Muscle of back (tissue), 13 donors: ENCODE measurements at places on chromosomes 7 and 10. TPM values are rescaled to one million over a fixed set of nuclear protein-coding genes. Genes with fewer than 3 reads are reported as not detected.

The NKX2-3 gene
- polyA plus RNA-seq: 0.15 TPM

The COL28A1 gene
- 0.77 TPM for polyA plus RNA-seq

The AKR1C4 gene
- not detected for polyA plus RNA-seq

The CTAGE8 gene
- not detected for polyA plus RNA-seq

The MYH16 gene
- polyA plus RNA-seq: not detected

The LRRN3 gene
- polyA plus RNA-seq: 10.5 TPM

The AGMO gene
- 0.32 TPM for polyA plus RNA-seq

The CNNM1 gene
- polyA plus RNA-seq: not detected

The OPN4 gene
- 2.0 TPM for polyA plus RNA-seq

The ZNF853 gene
- polyA plus RNA-seq: 13.3 TPM

The GHRHR gene
- 1.4 TPM for polyA plus RNA-seq

The ZNF746 gene
- 8.6 TPM for polyA plus RNA-seq

The CAV2 gene
- 58.0 TPM for polyA plus RNA-seq

The PAPOLB gene
- 0.04 TPM for polyA plus RNA-seq

- peak; percentile 49 for DNase-seq
These were observed 115.5 kb upstream of the GNAI1 start for GRCh38 chr7:80018941-80019808.

DNA sequence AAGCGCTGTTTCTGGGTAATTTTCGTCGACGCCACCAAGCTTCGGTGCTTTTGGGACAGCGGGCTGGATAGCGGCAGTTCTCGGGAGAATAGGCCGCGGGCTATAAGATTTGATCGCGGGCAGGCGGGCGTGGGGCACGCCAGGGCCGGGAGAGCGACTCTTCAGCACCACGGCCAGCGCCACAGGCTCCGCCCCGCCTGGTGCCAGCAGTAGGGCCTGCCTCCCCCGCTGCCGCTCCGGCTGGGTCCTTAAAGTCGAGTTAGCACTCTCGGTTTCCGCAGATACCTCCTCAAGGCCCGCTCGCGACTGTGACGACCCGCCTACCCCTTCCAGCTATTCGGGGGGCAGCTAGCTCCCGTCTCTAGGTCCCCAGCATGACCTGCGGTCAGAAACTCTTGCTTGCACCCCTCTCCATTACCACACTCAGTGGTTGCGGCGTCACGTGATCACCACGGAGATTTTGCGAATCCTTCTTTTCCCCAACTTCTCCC lies 9.4 kb downstream of the NXPH1 start:
- peak; percentile 86 for DNase-seq

GRCh38 chr7:100370303-100370702 lies 3.0 kb upstream of the PILRA start:
- no peak for DNase-seq

DNA sequence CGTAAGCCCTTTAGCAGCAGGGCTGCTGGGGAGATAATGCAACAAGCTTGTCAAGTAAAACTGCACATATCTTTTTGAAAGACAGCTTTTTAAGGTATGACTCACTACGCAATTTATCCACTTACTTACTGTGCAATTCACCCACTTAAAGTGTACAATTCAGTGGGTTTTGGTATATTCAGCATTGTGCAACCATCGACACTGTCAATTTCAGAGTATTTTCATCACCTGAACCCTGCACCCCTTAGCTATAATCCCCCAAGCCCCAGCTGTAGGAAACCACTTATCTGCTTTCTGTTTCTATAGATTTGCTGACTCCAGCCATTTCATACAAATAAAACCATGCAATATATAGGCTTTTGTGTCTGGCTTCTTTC lies 168.0 kb downstream of the PTPN20 start:
- no peak for DNase-seq

DNA sequence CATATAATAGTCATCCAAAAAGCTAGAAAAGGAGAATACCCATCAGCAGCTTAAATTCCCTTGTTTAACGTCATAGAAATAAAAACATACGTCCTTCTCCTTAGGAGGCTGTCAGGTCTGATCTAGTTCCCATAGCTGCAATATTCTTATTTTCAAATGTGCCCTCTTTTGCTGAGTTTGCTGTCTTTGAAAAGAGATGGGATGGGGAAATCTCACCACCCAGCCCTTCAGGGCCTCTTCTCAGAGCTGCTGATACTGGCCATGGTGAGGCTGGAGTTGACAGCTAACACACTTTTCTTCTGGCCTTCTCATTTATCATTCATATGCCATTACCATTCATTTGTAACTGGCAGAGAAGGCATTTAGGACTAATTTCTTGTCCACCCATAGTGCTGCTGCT lies 5.1 kb upstream of the PCGF5 start:
- DNase-seq: no peak

DNA sequence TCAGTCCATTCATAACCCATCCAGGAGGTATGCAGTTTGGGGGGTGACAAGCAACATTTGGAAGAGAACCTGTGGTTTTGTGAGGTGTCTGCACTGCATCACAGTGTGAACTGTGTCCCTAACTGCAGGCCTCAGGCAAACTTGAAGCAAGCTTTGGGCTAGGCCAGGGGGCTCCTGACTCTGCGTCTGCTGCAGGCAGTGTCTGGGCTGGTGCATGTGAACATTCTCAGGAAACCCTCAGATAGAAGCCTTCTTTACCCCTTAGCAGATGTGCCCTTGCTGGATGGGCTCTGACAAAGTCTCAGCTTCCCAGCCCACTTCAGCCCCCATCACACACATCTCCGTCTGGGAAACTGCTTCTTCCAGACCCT lies 61.0 kb downstream of the VIPR2 start:
- DNase-seq: no peak

DNA sequence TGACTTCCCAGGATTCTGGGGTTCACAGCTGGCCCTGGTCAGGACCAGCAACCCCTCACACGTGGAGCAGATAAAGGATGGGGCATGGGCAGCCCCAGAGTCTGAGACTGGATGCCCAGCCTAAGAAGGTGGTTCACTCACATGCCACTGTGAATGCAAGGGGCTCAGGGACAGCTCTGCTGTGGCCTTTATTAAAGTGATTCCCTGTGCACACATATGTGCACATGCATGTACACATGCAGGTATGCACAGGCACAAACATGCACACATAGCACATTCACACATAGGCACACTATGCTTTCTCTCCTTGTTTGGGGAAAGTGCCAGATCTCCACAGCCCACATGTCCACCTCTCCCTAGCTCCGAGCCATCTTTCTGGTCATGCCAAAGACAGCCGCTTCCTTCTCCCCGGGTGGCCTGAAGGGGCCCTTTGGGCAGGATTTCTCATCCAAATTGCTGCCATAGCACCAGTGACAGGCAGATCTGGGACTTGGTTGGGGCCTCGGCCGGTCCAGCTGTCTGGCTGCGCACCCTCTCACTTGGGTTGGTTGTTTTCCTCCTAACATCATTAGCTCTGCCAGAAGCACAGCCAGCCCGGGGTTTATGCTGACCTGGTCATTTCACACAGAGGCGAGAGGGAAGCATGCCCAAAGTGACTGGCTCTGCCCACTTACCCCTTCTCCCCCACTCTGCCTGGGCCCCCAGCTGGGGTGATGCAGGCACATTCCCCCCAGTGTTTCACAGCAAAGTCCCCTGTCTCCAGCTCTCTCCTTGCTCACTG lies 1.4 kb downstream of the GCK start:
- no peak for DNase-seq

- no peak for DNase-seq
These were observed 35.6 kb downstream of the YKT6 start for GRCh38 chr7:44236333-44236728.

- no peak for DNase-seq
These were observed 37.2 kb downstream of the NKX6-2 start for GRCh38 chr10:132748545-132749370.

DNA sequence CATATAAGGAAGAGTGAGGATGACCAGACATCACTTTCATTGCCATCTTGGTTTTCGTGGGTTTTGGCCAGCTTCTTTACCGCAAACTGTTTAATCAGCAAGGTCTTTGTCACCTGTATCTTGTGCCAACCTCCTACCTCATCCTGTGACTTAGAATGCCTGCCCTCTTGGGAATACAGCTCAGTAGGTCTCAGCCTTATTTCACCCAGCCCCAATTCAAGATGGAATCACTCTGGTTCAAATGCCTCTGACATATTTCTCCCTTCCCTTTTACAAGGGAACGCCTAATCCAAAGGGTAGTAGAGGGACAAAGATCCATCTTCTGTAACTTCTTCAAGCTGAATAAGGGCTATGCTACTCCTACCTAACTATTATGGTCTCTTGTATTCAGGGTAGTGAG lies 4.7 kb upstream of the ERCC6 start:
- DNase-seq: no peak

DNA sequence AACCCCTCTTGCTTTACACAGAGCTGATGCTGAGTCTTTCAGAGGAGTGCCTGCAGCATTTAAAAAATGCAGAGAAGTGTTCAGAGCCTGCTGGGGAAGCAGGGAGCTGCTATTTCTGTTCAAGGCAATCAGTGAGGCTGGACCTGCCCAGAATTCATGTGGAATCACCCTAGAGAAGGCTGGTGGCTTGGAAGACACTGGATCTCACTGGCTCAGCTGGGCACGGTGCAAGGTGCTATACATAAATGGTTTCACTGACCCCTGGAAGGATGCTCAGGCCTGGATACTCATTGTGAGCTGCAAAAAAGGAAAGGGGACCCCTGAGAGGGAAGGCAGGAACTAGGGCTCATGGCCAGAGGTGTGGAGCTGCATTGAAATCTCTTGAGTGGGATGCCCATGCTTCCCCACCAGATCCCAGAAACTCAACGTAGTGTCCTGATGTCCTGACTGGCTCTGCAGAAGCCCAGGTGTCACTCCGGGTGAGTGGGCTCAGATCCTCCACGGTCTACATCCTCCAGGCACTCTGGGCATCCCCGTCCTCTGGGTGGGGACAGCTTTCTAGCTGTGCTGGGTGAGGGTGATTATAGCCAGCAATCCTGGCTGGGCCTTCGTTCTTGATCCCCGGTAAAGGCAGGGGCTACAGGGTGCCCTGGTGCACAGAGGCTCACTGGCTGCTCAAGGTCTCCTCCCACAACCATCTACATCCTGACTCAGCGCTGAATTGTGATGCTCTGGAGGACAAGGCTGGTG lies 77.2 kb upstream of the TNS3 start:
- DNase-seq: no peak

DNA sequence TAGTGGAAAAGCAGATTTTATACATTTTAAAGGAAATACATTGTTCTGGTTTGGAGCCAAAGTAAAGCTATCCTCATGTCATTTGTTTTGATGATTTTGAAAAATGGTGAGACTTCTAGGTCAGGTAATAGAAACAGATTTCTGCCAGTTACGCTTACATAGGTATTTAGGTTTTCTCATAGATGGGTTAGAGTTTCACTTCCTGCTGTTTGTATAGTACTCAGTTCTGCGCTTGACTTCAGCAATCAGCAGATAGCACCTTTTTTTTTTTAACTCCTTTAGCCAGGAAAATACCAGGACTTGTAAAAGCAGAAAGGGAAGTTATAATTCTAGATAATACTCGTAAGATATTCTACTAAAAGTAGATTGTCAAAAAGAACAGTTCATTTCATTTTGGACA lies 209.8 kb upstream of the POM121L12 start:
- DNase-seq: no peak

- no peak for DNase-seq
These were observed 757.3 kb downstream of the TYW1 start for GRCh38 chr7:67753891-67754290.

- DNase-seq: no peak
These were observed 41.9 kb downstream of the RNLS start for GRCh38 chr10:88541116-88541626.

GRCh38 chr7:154777908-154778307 lies 225.0 kb downstream of the PAXIP1 start:
- no peak for DNase-seq

- no peak for DNase-seq
These were observed 88.8 kb downstream of the LHPP start for GRCh38 chr10:124550293-124551034.

DNA sequence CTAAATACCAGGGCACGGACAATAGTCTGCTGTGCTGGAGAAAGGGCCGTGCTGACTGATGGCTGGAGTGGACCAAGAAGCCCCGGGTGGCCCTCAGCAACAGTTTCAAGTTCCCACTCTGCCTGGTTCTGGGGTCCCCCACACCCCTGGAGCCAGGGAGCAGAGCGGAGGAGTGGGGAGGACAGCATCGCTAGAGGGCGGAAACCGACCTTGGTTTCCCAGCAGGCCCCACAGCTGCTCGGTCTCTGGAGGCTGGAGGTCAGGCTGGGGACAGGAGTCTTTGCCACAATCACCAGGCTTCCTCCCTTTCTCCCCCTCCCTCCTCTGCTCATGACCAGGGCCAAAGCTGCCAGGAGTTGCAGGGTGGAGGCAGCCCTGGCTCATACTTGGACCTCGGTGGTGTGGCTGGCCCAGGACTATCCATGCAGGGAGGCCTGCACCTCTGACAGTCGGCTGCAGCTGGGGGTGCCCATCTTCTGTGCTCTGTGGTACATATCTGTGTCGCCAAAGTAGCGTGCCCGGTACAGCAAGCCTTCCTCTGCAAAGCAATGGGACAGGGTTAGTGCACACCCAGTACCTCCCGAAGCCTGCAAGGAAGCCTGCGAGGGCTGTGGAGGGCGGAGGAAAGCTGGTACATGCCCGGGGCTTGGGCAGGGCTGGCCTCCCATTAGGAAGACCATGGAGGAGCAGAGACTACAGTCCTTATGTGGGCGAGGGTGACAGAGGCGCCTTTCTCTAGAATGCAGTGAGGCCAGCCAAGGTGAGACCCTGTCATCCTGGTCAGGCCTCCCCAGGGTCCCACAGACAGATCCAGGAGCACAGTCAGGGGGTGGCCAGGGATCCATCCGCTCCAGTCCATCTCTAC lies 19.1 kb downstream of the DNAJB12 start:
- no peak for DNase-seq

DNA sequence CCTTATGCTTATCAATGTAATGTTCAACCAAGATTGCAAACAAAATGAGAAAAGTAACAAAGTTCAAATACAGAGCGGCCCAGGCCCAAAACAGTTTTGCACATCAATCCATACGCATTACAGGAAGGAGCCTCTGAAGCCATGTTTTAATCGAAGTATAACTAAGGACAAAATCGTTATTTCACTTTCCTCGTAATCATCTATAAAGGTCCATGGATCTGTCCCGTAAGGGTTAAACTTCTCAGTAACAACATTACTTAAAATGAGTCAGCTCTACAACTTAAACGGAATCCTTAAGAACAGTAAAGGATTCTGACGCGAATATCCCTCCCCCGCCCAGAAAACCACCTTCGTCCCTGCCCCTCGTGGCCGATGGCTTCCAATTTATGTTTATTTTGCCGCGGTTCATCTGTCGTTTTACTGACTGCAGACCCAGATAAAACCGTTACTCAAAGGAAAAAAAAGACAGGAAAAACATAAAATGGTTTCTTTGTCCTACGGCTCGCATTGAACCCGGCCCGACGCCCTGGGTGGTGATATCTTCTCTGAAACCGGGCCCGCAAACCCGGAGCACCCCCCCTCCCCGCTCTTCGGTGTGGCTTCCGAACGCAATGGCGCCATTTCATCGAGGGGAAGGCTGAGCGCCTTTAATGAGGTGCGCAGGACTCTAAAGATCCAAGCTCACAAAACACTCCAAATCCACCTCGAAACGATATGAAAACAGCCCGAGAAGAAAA lies 1.1 kb downstream of the HNRNPA2B1 start:
- no peak for DNase-seq

DNA sequence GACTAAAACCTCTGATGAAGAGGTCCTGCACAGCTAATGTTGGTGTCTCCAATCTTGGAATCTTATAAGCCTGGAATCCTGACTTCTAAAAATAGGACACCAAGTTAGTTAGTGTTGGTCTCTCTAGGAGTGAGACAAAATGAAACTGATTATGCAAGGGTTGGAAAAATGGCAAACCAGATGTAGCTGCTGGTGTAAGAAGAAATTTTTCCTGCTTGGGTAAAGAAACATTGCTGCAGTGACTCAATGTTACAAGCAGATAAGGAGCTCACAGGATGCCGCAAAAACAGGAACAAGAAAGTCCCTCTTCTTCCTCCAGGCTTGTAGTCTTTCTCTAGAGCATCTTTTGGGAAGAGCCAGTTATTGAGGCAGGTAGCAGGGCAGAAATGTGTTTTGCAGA lies 449.0 kb downstream of the ETV1 start:
- no peak for DNase-seq
